Pancreas (tissue), 10 donors: ENCODE measurements at places on chromosomes 7 and 10.
A peak's percentile ranks its signal among the peaks of the same experiment; 100 is the strongest.

GRCh38 chr10:69684020-69684980 is 54.3 kb downstream of the FAM241B start:
- peak; percentile 65 for DNase-seq
- no peaks in the 10 kb centered on the region for H3K27me3 ChIP-seq
- H3K4me1 ChIP-seq = peaks cover 34% of the 10 kb centered on the region
- H3K4me3 ChIP-seq = no peak overlapping the region
- peak overlapping the region; percentile 86 for H3K27ac ChIP-seq

GRCh38 chr7:33961948-33962347 is 56.6 kb downstream of the BMPER start:
- no peak for DNase-seq
- H3K27ac ChIP-seq = no peak overlapping the region
- H3K4me1 ChIP-seq = peaks cover 4% of the 10 kb centered on the region
- H3K27me3 ChIP-seq = no peaks in the 10 kb centered on the region

- peaks cover 3% of the 10 kb centered on the region for H3K4me1 ChIP-seq
- DNase-seq = no peak
- no peaks in the 10 kb centered on the region for H3K27me3 ChIP-seq
- no peak overlapping the region for H3K27ac ChIP-seq
- H3K4me3 ChIP-seq = no peak overlapping the region
These were observed 130.4 kb upstream of the BMPER start for GRCh38 chr7:33774762-33775523.

DNA sequence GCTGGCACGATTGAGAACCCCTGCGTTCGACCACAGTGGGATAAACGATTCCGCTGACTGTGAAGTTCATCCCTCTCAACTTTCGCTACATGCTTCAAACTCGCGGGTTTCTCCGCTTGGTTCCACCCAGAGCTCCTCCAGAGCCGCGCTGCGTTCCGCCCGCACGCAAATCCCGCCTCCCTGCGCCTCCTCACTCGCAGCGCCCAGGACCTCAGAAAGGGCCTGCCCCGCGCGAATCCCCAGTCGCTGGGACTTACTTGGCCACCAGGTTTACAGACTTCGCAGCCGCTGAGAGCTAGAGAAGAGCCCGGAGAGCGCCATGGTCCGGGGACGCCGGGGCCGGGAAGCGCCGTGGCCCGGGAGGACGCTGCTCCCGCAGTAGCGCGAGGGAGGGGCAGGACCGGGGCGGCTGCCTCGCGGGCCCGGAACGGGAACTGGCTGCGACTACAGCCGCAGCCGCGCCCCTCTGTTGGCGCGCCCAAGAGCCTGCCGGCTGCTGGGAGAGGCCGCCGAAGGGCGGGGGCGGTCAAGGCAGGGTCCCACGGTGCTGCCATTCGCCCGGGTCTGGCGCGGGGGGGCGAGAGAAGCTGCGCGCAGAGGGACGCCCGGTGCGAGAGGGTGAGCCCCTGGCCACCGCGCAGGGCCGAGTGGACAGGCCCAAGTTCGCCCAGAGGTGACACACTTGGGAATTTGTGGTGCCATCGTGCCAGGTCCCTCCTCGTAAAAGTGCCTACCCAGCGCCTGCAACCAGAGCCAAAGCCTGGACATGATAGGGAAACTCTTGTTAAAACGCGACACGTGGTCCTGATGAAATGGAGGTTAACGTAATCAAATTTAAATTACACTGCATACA is at the start of gene NOD1:
Gene NOD1 (minus strand): TSS at position 436 of the 853 bp plus-strand sequence. CDS start 21,863 bp downstream, outside the sequence.
- no peaks in the 10 kb centered on the region for H3K36me3 ChIP-seq
- H3K27me3 ChIP-seq = no peaks in the 10 kb centered on the region
- H3K4me1 ChIP-seq = peaks cover 4% of the 10 kb centered on the region
- peak within 1 kb of the TSS; percentile 86 for H3K27ac ChIP-seq

- no peak overlapping the region for H3K4me3 ChIP-seq
- H3K27ac ChIP-seq = no peak overlapping the region
- H3K4me1 ChIP-seq = no peaks in the 10 kb centered on the region
- H3K27me3 ChIP-seq = no peaks in the 10 kb centered on the region
These were observed 28.0 kb upstream of the ARHGAP21 start for GRCh38 chr10:24751716-24752115.

DNA sequence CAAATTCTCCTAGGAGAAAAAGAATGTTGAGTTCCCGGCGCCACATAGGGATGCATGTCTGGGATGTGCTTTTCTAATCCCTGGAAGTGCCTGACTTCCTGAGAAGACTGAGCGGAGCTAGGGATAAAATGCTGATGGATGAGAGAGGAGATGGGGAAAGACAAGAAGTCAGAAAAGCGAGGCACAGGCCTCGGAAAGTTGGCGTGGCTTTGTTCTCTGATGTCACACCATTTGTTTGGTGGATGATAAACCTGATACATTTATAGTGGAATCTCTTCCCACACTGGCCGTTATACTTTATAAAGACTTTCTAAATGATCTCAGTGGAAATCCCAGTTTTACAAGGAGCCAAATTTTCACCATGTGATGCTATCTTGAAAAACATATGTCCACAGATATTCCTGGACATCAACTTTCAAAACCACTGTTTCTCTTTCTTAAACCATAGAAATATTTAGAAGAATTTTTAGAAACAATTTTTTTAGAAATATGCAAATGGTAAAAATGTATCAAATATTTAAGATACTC is 188.8 kb upstream of the SVIL start:
- no peaks in the 10 kb centered on the region for H3K27me3 ChIP-seq
- no peak for DNase-seq
- H3K27ac ChIP-seq = no peak overlapping the region
- H3K36me3 ChIP-seq = no peaks in the 10 kb centered on the region
- H3K4me1 ChIP-seq = no peaks in the 10 kb centered on the region
- H3K4me3 ChIP-seq = no peak overlapping the region

DNA sequence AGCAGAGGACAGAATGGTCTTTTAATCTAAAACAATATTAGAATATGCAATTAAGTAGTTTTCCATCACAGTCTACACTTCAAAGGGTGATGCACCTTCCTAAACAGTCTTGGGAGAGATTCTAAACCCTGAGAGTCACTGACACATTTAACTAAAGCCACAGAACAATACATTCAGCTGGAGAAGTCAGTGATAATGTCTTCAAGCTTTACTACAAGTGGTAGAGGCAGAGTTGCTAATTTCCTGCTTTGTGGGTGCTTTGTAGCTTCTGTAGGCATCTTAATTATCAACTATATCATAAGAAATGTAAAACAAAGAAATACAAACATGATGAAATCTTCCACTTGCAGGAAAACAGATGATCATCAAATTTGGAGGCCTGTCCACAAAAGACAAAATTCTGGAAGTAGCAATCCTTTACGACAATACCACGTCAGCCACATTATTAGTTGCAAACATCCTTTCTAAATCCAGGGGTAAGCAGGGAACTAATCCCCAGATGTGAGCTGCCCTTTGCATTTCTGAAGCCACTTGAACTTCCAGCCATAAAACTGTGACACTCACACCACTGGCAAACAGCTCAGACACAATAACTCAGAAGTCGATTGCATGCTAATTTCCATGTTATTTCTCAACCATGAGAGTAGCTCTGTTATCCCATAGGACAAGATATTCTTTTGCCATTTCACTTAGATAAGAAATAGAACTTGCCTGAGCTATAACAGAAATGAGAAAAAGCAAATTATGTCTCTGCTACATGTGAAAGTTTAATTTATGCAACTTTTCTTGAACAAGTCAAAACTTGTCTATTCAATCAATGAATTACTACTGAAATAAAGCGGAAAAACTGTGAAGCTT is 212.2 kb downstream of the FAM107B start:
- no peaks in the 10 kb centered on the region for H3K27me3 ChIP-seq
- H3K4me1 ChIP-seq = peaks cover 24% of the 10 kb centered on the region
- H3K4me3 ChIP-seq = no peak overlapping the region
- no peaks in the 10 kb centered on the region for H3K36me3 ChIP-seq
- no peak overlapping the region for H3K27ac ChIP-seq

DNA sequence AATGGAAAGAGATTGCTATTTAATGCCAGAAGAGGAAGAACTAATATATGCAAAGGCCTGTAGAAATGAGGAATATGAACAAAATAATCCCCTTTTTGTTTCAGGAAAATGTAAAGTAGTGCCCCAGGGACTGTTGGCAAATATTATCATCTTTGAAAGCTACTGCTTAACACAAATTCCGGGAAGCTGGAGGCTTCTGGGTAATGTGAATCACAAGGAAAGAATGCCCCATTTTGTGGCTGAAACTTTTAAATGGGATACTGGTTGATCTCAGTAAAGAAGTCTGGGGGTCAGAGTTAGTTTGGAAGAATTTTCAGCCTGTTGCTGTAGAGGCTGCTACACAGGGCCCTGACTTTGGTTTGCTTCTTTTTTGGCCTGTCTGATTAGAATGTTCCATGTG is 141.0 kb downstream of the PTEN start:
- no peaks in the 10 kb centered on the region for H3K4me1 ChIP-seq
- H3K36me3 ChIP-seq = no peaks in the 10 kb centered on the region
- DNase-seq = no peak
- H3K4me3 ChIP-seq = no peak overlapping the region

- peak; percentile 71 for DNase-seq
- peaks cover 27% of the 10 kb centered on the region for H3K4me1 ChIP-seq
- H3K4me3 ChIP-seq = no peak overlapping the region
- H3K36me3 ChIP-seq = no peaks in the 10 kb centered on the region
These were observed 197.4 kb downstream of the RNLS start for GRCh38 chr10:88385601-88386203.

DNA sequence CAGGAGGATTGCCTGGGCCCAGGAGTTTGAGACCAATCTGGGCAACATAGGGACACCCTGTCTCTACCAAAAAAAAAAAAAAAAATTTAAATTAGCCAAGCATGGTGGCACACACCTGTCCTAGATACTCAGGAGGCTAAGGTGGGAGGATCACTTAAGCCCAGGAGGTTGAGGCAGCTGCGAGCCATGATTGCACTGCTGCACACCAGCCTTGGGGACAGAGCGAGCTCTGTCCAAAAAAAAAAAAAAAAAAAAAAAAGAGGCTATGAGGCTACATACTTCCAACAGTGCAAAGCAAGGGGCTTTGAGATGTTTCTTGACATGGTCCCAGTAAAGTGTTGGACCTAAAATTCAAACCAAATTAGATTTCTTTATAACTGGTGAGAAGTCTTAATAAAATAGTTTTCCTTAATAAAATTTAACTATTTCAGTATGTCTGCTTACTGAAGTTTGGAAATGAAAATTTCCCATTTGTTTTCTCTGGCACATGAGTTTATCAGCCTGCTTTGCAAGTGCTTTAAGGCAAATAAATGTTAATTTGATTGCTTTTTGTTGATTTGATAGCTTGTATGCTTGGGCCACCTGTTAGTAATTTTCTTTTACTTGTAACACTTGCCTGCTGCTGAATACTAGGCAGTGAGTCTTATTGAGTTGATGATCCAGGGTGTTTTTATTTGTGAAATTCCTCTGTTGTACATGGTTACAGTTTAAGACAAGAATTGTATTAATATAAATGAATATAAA is 16.1 kb downstream of the CALU start:
- no peaks in the 10 kb centered on the region for H3K36me3 ChIP-seq
- H3K4me1 ChIP-seq = no peaks in the 10 kb centered on the region
- H3K27ac ChIP-seq = no peak overlapping the region
- H3K4me3 ChIP-seq = no peak overlapping the region
- H3K27me3 ChIP-seq = no peaks in the 10 kb centered on the region
- no peak for DNase-seq

DNA sequence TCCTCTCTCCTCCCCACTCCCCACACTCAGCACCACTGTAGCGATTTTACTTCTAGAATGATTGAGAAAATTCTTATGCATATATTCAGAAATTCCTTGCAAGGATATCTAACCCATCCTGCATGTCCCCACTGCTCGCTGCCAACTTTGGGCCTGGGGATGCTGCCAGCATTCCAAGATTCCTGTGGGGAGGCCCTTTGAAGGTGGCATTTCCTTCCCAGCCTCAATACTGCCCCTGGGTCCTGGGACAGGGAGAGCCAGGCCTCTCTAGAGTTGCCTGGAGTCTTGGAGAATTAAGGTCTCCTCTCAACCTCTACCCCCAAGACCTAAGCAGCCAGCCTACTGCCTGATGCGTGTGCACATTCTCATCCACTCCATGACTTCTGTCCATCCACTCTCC is 303.5 kb downstream of the NEBL start:
- H3K36me3 ChIP-seq = no peaks in the 10 kb centered on the region
- no peak overlapping the region for H3K27ac ChIP-seq
- H3K4me1 ChIP-seq = no peaks in the 10 kb centered on the region
- H3K27me3 ChIP-seq = no peaks in the 10 kb centered on the region
- no peak overlapping the region for H3K4me3 ChIP-seq
- no peak for DNase-seq

DNA sequence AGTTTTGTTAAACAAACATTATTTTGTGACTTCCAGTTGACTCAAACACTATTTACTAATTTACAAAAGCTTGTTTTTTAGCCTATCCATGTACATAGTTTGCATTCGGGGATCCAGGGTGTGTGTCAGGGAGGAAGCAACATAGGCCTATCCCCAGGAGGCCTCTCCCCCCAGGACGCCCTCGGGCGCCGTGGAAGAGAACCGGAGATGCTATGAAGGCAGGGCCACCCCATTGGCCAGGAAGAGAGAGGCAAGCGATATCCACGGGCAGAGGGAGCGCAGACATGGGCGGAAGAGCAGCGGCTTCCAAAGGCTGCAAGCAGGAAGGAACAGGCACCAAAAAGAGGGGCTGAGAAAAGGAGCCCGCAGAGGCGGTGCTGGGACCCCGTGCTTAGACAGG is 38.3 kb upstream of the EGFR start:
- no peaks in the 10 kb centered on the region for H3K27me3 ChIP-seq
- no peaks in the 10 kb centered on the region for H3K4me1 ChIP-seq
- no peak overlapping the region for H3K27ac ChIP-seq

DNA sequence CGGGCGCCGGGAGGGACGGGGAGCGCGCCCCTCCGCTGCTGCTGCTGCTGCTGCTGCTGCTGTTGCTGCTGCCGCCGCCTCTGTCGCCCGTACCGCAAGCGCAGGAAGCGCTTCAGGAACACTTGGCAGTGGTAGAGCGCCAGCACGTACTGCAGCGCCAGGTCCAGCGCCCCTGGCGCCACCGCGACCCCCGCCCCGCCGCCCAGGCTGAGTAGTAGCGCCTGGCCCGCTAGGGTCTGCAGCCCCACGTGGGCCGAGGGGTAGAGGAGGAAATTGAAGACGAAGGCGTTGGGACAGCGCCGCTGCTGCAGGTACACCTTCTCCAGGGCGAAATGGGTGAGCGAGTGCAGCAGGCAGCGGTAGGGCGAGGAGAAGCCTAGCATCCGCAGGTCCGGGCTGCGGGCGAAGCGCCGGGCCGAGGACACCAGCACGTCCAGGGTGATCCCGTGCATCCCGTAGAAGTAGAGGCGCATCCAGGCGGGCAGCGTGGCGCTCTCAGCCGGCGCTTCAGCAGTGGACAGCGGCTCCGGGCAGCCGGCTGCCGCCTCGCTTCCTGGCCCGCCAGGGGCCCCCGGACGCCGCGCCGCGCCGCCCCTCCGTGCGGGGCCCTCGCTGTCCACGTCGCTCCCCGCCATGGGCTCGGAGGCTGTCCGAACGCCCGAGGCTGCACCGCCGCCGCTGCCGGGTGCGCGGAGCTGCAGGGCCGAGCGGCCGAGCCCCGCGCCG is at the start of gene TMEM229A:
Gene TMEM229A (minus strand): TSS at position 699 of the 726 bp plus-strand sequence. CDS start 64 bp downstream, at position 635.
- H3K4me1 ChIP-seq = no peaks in the 10 kb centered on the region
- no peaks in the 10 kb centered on the region for H3K27me3 ChIP-seq
- no peak within 1 kb of the TSS for H3K27ac ChIP-seq
- H3K36me3 ChIP-seq = no peaks in the 10 kb centered on the region
- DNase-seq = peak; percentile 74

- H3K27ac ChIP-seq = no peak overlapping the region
- H3K36me3 ChIP-seq = no peaks in the 10 kb centered on the region
- no peaks in the 10 kb centered on the region for H3K4me1 ChIP-seq
- DNase-seq = no peak
- H3K27me3 ChIP-seq = no peaks in the 10 kb centered on the region
- H3K4me3 ChIP-seq = no peak overlapping the region
These were observed 1016.5 kb downstream of the GRM8 start for GRCh38 chr7:126236261-126236660.

GRCh38 chr10:124992462-124993344 is 50.8 kb downstream of the ZRANB1 start:
- no peak overlapping the region for H3K27ac ChIP-seq
- H3K4me3 ChIP-seq = no peak overlapping the region
- H3K27me3 ChIP-seq = no peaks in the 10 kb centered on the region
- H3K4me1 ChIP-seq = no peaks in the 10 kb centered on the region
- peak; percentile 82 for DNase-seq
- peaks cover 25% of the 10 kb centered on the region for H3K36me3 ChIP-seq
